Activated T-cell treated with anti-CD3 and anti-CD28 coated beads, Interleukin-2, amount 50 U/mL, for 48 hours (primary cell): ENCODE measurements at places on chromosomes 7 and 10.

DNA sequence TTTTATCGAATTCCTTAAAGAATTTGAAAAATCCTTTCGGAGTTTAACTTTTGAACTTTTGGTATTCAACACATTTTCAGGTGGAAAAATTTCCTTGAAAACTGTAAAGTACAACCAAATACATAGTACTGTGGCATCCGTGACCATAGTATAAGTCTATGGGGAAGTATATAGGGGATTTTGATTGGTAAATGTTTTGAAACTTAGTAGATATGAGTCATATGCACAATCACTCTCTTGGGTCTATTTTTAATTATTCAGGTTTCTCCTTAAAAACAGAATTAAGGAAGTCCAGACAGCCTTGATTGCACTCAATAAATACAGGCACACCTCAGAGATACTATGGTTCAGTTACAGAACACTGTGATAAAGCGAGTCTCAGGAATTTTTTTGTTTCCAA, 64.2 kb downstream of the AVL9 start:
- DNase-seq = no peak

DNA sequence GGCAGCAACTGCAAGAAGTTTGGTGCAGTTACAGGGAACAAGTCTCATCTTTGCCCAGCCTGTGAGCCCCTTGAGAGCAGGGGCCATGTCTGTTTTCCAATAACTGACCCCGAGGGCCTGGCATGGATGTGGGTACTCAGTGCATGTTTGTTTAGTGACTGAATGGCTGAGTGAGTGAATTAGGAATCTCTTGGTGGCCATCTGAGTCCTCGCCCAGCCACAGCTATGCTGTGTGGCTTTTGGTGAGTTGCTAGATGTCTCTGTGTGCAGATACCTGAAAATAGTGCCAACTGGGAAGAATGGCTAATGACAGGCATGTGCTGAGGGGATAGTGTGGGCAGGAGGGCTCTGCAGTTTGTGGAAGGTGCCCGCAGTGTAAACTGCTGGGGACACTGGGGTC, 54.4 kb upstream of the PCBD1 start:
- DNase-seq = no peak

DNA sequence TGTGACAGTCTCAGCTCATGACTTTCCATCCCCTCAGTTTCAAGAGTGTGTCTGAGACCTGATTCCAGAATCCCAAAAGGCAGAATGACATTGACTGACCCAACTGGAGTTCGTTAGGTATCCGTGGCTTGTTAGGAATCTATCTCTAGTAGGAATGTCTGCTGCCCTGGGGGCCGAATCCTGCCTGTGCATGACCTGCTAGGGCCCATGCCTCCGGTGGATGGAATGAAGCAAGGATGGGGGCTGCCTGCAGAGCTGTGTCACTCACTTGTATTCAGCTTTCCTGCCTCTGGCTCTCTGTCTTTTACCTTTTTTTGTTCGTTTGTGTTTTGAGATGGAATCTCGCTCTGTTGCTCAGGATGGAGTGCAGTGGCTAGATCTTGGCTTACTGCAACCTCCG, 129.5 kb downstream of the SDK1 start:
- DNase-seq = no peak

- no peak for DNase-seq
These were observed 82.3 kb downstream of the LRGUK start for GRCh38 chr7:134209322-134210015.

- DNase-seq = no peak
These were observed 340.2 kb downstream of the KIF20B start for GRCh38 chr10:90041585-90041984.

DNA sequence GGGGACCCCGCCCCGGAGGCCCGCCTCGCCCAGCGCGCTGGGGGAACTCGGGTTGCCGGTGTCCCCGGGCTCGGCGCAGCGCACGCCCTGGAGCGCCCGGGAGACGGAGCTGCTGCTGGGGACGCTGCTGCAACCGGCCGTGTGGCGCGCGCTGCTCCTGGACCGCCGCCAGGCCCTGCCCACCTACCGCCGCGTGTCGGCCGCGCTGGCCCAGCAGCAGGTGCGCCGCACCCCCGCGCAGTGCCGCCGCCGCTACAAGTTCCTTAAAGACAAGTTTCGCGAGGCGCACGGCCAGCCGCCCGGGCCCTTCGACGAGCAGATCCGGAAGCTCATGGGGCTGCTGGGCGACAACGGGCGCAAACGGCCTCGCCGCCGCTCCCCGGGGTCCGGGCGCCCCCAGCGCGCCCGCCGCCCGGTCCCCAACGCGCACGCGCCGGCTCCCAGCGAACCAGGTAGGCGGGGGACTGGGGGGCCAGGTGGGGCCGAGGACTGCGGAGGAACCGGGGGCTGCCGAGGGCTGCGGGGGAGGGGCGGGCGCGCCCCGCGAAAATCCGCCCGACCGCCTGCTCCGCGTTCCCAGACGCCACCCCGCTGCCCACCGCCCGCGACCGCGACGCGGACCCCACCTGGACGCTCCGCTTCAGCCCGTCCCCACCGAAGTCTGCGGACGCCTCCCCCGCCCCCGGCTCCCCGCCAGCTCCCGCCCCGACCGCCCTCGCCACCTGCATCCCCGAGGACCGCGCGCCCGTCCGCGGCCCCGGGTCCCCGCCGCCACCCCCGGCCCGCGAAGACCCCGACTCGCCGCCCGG, 574 bp downstream of the UTF1 start:
- no peak for DNase-seq

DNA sequence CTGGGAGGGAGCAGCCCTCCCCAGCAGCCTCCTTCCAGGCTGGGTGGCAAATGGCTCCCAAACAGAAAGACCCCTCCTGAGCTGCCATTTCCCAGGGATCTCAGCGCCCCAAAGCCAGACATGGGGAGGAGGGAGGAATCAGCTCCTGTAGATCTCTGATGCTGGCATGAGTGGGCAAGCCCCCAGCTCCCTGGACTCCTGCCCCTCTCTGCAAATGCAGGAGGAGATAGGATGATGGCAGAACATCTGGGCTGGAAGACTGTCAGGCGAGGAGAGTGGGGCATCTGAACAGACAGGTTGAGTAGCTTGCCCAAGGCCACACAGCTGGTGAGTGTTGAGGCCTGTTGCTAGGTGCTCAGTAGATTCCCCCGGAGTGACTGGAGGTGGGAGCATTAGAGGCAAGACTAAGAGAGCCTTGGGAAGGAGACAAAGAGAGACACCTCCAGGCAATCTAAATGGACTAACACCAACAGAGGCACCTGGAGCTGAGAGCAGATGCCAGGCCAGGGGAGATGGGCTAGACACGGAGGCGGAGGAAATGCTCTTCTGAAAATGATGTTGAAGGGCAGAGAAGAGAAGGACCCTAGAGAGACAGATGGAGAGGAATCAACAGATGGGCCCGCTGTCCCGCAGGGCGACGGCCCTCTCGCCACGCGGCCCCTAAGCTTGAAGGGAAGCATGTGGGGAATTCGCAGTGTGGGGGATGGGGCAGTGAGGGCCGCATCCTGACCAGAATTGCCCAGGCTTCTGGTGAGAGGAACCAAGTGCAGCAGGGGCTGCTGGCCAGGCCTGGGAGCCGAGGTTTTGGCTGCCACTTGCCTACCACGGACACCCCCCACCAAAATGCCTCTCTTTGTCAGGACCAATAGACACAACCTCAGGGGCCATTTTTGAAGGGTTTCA, 84.8 kb upstream of the LRRC4 start:
- peak; percentile 12 for DNase-seq

DNA sequence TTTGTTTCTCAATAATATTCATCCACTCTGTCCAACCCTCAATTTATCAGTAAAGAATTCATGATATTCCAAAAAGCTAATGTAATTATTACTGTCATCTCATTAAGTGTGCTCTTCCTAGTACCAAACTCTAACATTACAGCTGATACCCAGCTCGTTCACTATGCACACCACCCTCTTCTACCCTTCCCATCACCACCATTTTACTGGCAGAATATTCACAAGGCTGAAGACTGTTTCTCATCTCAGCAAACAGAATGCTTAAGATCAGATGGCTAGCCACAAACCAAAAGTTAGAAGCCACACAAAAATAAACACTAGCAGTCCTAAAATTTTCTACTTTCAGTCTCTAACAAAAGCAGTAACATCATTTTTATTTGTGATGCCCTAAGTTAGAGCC, 121.5 kb downstream of the SRPK2 start:
- no peak for DNase-seq

- DNase-seq = no peak
These were observed 8.2 kb downstream of the MINDY3 start for GRCh38 chr10:15852111-15852557.

GRCh38 chr7:151494298-151495284, 25.1 kb downstream of the RHEB start:
- no peak for DNase-seq

- no peak for DNase-seq
These were observed 383.6 kb upstream of the TPK1 start for GRCh38 chr7:145219461-145219860.

DNA sequence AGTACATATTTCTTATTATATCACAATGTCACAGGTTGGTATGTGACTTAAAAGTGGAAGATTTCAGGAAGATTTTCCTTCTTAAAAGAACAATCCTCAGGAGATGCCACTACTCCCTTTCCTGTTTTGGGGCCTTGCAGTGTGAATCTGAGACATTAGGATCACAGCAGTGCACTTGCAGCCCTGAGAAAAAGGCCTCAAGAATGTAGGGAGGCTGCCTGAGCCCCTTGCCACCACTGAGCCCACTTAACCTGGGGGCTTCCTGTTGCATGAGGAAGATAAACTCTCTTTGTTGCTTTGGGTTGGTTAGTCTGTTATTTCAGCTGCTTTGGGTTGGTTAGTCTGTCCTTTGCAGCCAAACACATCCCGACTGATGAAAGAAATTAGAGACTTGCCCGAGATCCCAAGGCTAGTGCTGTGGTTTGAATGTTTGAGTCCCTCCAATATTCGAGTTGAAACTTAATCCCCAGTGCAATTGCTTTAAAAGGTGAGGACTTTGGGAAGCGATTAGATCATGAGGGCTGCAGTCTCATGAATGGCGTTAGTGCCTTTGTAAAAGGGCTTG, 151.3 kb upstream of the SP4 start:
- DNase-seq = no peak

- no peak for DNase-seq
These were observed 928.0 kb upstream of the ZNF722 start for GRCh38 chr7:63070696-63071095.

DNA sequence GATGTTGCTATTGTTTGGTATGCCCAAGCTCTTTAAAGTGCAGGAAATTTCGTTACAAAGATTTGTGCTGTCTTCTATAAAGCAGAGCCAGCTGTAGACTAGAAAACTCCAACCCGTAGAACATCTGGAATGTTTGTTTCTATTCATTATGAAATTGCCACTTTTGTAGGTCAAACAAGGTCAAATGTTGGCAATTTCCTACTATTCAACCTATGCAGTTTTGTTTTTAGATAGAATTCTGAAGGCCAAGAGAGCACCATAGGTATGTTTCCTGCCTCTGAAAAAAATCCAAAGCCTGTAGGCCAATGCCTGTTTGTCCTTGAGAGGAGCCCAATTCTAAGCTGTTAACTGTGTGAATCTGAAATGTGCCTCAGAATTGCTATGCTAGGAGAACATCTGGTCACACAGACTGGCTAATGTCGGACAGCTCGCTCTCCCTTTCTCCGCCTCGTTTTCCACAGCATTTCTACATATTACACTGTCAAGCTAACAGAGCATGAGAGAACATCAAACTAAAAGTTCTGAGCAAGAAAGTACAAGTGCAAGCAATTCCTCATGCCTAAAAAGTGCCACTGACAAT, 267.2 kb upstream of the LRGUK start:
- DNase-seq = no peak

DNA sequence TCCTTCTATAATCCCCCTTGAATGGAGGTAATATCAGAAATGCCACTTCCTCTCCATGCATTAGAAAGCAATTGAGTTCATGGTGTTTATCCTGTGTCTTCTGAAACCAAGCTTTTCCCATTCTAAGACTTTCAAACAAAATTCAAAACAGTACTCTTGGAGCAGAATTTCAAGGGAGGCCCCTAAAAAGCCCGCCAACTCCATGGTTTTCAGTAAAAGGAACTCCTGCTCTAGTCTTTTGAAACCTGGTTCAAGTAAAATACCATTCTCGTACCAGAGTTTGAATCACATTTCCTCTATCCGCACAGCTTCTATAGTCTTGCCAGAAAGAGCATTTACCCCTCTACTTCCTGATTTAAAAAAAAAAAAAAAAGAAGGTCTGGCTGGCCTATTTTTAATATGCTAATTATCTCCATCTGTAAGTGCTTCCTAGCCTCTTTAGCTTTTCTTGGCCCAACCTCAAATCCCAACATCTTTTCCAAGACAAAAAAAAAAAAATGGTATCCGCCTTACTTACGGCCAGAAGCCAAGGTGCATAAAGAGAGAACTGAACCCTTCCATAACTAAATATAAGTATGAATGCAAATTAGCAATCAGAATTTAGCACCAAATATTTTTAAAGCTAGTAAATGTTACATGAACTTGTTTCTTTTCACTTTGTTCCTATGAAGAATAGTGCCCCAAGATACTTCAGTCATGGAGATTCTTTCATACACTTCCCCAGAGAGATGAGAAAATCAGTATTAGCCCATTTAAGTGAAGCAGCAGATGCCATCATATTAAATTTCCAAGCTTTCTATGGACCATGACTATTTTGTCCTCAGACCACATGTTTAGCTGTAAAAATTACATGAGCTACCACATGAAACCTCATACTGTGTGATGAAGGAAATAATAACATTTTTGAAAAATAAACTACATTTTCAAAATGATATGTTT, 199.9 kb upstream of the FAM3C start:
- DNase-seq = no peak

- no peak for DNase-seq
These were observed 141.2 kb upstream of the RNF32 start for GRCh38 chr7:156499247-156499881.

DNA sequence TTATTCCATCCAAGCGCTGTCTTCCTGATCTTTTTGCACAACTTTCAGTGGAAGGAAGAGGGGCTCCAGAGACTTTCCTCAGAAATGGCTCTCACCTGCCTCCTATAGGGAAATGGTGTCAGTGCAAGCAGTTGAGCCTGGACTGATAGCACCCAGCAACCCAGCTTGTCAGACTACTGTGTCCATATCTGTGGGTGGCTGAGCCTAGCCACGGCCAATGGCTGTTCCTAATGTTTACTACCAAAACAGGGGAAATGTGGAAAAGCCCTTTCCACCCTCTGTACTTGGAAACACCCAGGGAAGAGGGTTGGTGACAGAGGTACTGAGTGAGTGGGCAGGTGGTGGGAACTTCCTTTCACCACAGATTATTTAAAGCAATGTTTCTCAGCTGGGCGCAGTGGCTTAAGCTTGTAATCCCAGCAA, 4.3 kb upstream of the YKT6 start:
- DNase-seq = peak; percentile 36

DNA sequence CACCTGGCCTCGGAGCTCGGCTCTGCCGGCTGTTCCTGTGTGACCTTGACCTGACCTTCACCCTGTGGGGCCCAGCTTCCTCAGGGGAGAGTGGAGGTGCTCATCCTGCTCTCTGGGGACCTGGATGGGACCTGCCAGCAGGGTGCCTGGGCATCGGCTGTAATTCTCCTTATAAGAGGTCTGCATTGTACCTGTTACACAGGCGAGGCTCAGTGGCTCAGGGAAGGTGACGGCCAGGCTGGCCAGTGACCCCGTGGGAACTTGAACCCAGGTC, 29.0 kb downstream of the RET start:
- no peak for DNase-seq
